GM23338 (cell line): ENCODE measurements at places on chromosomes 1 and 21. TPM values are rescaled to one million over a fixed set of nuclear protein-coding genes. Genes with fewer than 3 reads are reported as not detected.

The PPIAL4G gene
- polyA plus RNA-seq = 0.07 TPM in 1 of 2 replicates, not detected in the other

The C4BPA gene
- not detected in 2 replicates for polyA plus RNA-seq

- H3K27ac ChIP-seq = no peak overlapping the region
- no peaks in the 10 kb centered on the region for H3K27me3 ChIP-seq
- H3K36me3 ChIP-seq = peaks cover 19% of the 10 kb centered on the region; the same call in 1 of the 2 replicates
- no peak overlapping the region for H3K4me3 ChIP-seq
- H3K4me1 ChIP-seq = no peaks in the 10 kb centered on the region
Observed at GRCh38 chr1:200905411-200906052, 10.8 kb downstream of the INAVA start.

- H3K36me3 ChIP-seq = no peaks in the 10 kb centered on the region
- no peak for DNase-seq
- H3K27me3 ChIP-seq = no peaks in the 10 kb centered on the region
- no peak overlapping the region for H3K27ac ChIP-seq
- peaks cover 67% of the 10 kb centered on the region for H3K4me1 ChIP-seq
Observed at GRCh38 chr1:204102739-204103430, 30.0 kb downstream of the SOX13 start.

The CCDC27 gene
- polyA plus RNA-seq = 0.18 TPM in 1 of 2 replicates, not detected in the other
